Amniotic epithelial cell (primary cell): ENCODE measurements at places on chromosomes 5 and 9.

- DNase-seq = no peak
These were observed 186.5 kb downstream of the ERCC6L2 start for GRCh38 chr9:96062031-96062430.

DNA sequence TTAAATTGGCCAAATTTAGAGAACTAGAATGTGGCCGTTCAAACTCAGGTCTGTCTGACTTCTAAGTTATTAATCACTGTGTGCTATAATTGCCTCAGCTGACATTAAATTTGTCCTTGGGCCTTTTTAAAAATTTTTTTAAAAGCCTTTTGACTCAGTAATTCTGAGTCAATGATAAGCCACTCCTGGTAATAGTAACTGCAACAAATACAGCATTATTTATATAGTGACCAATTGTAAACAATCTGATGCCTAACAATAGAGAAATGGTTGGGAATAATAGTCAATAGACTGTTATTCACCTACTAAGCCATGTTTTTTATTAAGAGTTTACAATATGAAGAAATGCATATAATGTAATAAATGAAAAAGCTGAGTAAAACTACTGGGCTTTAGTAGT lies 70.9 kb upstream of the FSD1L start:
- DNase-seq = no peak

- no peak for DNase-seq
These were observed 33.5 kb upstream of the CRB2 start for GRCh38 chr9:123322273-123323195.

GRCh38 chr5:159342840-159343239 lies 12.6 kb upstream of the IL12B start:
- DNase-seq = no peak

GRCh38 chr9:83270116-83270515 lies 207.2 kb upstream of the RASEF start:
- no peak for DNase-seq

DNA sequence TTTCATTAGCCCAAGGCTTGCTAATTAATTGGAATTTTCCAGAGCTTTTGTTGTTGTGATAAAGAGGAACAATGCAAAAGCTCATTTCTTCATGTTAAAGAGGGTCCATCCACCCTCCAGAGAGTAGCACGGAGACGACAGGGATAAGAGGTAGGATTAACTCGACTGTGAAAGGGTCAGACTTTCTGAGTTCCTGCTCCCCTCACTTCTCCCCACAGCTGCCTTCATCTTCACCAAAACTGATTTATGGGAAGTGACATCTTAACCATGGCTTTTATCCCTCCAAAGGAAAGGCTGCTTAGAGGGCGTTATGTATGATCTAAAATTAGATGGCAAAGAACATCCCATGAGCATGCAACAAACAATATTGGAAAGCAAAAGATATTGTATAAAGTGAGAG lies 135.5 kb downstream of the GLIS3 start:
- DNase-seq = no peak

GRCh38 chr5:1415626-1416360 lies 29.4 kb downstream of the SLC6A3 start:
- no peak for DNase-seq

DNA sequence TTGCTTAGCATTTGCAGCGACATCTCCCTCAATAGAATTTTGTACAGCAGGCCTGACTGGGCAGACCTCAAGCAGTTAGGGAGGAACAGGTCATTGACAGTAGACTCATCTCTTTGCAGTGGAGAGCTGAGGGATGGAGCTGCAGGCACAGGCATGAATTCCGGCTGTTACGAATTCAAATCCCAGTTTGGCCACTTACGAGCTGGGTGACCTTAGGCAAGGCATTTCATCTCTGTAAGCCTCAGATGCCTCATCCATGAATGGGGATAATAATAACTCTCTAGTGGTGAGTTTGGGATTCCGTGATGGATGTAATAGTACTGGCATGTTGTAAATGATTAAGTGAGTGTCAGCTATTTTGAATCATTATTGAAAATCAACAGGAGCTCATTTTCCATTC lies 195.3 kb downstream of the SEMA6A start:
- no peak for DNase-seq

DNA sequence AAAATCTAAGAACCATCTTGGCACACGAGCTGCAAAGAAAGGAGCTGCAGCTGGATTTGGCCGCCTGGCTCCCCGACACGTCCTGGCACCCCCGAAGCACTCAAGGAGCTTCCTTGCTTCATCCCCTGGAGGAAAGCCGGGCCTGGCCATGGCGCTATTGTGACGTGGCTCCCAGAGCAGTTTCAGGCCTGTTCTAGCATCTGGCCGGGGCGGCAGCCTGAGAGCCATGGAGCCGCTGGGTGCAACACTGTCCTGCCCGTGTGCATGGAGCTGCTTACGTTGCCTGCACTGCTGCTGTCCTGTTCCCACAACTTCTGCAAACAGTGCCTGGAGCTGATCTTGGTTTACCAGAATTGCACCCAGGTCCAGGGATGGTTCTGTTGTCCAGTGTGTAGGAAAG lies 63.5 kb downstream of the PTPDC1 start:
- no peak for DNase-seq

GRCh38 chr5:67292201-67292940 lies 95.8 kb upstream of the CD180 start:
- no peak for DNase-seq

DNA sequence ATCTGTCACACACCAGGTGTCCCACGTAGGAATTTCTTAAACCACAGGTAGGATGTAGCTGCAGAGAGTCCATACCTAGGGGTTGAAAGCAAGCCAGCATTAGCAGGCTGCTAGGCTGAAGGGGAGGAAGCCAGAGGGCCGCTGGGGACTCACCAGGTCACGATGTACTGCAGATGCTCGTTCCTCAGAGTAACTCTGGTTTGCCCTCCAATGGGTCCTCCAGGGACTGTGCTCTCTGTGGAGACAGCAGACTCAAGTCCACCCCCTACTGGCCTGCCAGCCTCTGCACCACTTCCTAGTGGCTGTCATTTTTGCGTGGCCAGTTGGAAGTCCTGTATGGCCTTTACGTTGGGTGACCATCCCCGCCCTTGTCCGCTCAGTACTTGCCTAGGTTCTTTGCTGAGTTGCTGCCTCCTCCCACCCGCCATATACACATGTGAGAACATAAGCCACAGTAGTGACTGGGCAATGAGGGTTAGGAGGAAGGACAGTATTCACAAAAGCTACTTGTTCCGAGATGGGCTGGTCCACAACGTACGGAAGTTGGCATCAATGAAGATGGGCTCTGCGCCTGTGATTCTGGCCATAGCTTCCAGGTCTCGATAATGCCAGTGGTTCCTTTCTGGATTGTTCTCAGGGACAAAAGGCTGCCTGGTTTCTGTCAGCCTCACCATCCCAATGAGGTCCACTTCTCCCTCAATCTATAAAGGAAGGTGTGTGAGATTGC lies 4.1 kb downstream of the RPL7A start:
- DNase-seq = peak; percentile 61

- no peak for DNase-seq
These were observed 257.0 kb downstream of the TMEM167A start for GRCh38 chr5:82820188-82820587.

- DNase-seq = peak; percentile 21
These were observed 330.6 kb downstream of the NR2F1-AS1 start for GRCh38 chr5:93250424-93250823.

DNA sequence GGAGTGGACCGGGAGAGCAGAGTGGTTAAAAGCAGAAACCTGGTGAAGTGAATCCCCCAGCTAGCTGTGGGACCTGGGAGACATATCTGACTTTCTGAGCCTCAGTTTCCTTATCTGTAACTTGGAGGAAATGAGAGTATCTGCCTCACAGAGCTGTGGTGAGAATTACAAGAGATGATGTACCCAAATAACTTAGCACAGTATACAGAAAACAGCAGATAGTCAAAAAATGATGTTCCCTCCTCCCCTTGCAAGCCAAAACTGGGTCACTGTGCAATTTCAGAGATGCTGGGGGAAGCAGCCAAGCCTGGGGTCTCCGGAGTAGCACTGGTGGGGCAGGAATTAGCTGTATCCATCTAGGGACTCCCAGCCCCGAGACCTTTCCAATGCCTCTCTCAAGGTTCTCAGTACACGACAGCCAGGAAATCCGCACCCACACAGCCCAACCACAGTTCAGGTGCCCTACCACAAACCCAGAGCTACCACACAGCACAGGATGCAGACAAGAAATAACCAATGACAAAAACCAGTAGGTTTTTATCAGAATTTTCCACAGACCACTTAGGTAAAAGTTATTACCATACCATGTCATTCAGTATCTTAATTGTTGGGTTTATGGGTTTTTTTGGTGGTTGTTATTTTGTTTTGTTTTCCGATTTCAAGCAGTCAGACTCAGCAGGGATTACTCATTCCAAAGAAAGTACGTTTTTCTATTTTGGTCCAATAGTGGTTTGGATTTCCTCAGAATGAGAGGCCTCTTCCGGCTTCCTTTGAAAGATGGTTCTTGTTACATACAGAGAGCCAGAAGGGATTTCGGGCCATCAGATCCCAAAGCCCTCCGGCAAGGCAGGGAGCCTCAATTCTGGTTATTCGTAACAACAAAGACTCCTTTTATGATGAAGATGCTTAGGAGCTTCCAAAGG lies 4.9 kb upstream of the HRH2 start:
- DNase-seq = no peak

DNA sequence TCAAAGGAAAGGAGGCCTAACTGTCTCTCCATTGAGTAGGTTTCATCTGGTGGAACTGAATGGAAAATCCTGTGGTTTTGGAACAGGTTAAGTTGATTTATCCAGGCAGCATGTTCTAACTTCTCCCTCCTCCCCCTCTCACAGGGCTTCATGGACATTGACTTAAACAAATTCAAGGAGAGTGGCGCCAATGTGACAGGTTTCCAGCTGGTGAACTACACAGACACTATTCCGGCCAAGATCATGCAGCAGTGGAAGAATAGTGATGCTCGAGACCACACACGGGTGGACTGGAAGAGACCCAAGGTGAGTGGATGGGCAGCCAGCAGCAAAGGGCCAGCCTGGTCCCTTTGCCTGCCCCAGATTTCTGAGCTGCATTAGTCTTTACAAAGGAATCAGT lies 183.9 kb downstream of the GRIA1 start:
- no peak for DNase-seq

DNA sequence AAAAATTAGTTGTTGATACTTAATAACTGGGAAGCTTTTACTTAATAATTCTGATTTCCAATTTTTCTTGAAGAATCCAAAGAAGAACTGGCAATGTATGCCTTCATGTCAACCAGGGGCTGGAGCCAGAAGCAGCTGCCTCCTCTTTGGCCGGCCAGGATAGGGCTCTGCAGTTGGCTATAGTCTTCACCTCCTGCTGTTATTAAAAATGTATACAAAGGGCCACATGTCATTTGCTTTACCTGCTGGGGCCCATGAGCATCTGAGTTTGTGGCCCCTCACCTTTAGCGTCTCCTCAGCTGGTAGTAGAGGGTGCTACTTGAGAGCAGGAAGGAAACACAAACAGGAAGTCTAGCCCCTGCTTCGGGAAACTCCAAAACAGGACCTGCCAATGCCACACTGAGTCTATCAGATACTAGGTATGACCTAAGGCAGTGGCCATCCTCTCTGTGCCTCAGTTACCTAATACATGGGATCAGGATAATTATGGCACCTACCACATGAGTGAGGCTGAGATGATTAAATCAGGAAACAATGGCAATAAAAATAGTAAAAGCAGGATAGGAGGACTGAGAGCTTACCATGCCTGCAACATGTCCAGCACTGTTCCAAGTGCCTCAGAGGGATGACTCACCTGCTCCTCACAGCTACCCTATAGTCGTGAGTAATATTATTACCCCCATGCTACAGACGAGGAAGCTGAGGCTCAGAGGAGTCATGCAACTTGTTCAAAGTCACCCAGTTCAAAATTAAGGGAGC lies 21.3 kb downstream of the CCDC69 start:
- peak; percentile 68 for DNase-seq

GRCh38 chr5:1401536-1402138 lies 43.6 kb downstream of the SLC6A3 start:
- no peak for DNase-seq

DNA sequence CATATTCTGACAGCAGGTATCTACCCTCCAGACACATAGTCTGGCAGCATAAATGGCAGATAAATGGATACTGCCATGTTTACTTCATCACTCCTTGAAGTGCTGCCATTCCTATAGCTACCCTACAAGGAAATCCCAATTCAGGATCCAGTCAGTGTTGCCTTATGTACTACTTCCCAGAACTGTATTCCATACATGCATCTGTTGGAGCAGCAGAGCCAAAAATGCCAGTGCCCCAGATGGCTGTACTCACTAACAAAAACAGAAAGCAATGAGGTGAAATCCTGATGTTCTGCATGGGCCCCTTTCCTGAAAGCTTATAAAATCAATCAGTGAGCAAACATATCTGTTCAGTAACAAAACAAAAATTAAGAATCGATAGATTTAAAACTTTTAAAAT lies 490.0 kb upstream of the COX7C start:
- no peak for DNase-seq

DNA sequence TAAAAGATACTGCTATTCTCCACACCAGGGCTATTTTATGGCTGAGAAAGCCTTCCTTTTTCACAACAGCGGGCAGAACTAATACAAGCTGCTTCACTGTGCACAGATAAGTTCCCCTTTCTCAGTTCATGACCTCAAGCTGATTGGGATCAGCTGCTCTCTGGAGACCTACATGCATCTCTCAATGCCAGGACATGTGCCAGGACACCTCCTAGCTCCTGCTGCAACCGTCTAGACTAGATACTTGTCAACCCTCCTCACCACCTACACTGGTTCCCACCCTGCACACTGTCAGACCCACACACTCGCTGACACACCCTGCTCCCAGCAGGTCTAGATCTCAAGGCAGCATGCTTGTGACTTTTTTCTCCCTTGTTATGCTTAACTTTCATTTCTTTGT lies 39.8 kb downstream of the STARD4 start:
- no peak for DNase-seq

DNA sequence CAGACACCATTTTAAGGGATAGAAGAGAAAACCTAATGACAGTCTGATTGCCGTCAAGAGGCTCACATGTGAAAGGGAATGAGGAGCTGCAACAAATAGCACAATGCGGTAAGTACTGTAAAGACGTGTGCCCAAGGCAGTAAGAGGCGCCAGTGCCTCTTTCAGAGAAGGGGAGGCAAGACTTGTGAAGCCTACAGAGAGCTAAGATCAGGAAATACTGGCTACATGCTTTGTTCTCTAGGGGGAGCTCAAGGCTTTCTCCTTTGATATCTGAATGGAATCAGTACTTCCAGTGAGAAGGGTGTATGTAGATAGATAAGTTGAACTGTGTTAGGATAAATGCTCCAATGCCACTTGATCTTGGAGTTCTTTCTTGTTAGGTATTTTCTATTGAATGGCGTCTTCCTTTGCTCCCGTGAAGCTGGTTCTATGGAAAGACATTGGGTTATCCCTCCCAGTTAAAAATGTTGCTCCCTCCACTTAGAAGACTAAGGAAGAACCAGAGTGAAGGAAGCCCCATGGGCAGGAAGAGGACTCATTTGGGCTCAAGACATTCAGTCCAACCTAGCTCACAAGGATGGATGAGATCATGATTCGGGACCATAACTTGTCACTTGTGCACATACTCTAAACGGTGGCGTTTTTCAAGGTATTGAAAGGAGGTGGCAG lies 23.5 kb upstream of the ALDOB start:
- peak; percentile 70 for DNase-seq

- no peak for DNase-seq
These were observed 36.7 kb downstream of the HK3 start for GRCh38 chr5:176862330-176862995.

GRCh38 chr5:177024559-177024958 lies 2.1 kb downstream of the ZNF346 start:
- no peak for DNase-seq
